Muscle of leg (tissue), 16 donors: ENCODE measurements at places on chromosomes 6 and 20.

DNA sequence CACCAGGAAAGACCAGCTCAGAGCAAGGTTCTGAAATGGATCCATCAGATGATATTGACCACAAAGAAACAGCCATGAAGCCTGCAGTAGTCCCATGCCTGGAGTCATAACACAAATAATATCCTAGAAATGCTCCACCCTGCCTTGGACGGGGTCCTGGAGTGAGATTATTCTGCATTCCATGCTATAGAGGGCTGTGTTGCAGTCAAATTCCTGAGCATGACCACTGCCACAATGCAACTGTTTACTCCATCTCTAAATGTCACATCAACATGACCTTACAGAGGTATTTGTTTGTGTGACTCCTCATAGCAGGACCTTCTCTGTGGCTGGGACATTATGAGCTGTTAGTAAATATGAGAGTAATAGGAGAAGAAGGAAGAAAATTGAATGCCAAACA lies 257.5 kb upstream of the TCF21 start:
- H3K27me3 ChIP-seq = no peaks in the 10 kb centered on the region
- peaks cover 2% of the 10 kb centered on the region for H3K4me1 ChIP-seq
- DNase-seq = peak; percentile 27
- no peaks in the 10 kb centered on the region for H3K36me3 ChIP-seq
- H3K27ac ChIP-seq = no peak overlapping the region

GRCh38 chr20:53116733-53117132 lies 144.6 kb downstream of the TSHZ2 start:
- no peak overlapping the region for H3K4me3 ChIP-seq
- no peak overlapping the region for H3K27ac ChIP-seq
- no peaks in the 10 kb centered on the region for H3K27me3 ChIP-seq
- no peaks in the 10 kb centered on the region for H3K36me3 ChIP-seq
- DNase-seq = no peak

DNA sequence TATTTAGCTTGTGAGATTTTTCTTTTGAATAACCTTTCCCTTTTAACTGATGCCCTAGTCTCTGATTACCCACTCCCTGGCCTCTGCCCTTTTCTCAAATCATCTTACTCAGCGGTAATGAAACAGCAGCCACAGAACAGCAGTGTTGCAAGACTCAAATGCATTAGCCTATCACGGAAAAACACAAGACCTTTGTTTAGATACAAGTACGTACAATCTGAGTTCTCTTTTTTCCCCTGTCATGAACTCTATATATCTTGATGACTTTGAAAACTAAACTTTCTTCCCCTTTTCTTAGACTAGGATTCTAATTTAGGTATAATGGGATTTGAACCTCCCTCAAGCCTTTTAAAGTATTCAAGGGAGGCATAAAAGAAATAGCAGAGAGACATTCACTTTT lies 1034.9 kb downstream of the EYS start:
- peak; percentile 72 for DNase-seq
- no peaks in the 10 kb centered on the region for H3K36me3 ChIP-seq
- H3K27ac ChIP-seq = no peak overlapping the region
- no peaks in the 10 kb centered on the region for H3K4me1 ChIP-seq
- H3K27me3 ChIP-seq = no peaks in the 10 kb centered on the region
- no peak overlapping the region for H3K4me3 ChIP-seq

DNA sequence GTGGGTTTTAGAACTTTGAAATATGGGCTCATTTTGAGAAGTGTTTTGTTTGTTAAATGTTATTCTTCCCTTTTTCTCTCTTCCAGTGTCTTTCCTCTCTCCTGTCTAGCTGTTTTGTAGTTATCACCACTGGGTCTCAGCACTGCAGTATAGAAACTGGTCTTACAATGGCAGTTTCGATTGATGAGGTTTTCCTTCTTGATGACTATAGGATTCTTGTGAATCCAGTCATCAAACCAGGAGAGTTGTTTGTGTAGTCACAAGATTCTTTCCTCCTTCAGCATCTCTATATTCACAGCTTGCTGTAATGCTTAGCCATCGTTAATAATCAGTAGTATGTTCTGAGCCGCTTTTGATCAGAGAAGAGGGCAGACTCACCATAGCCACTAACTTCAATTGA lies 172.3 kb downstream of the OGFRL1 start:
- H3K27ac ChIP-seq = no peak overlapping the region
- no peak for DNase-seq
- H3K36me3 ChIP-seq = no peaks in the 10 kb centered on the region

GRCh38 chr20:33811776-33812151 lies 616 bp downstream of the CHMP4B start:
- peaks cover 19% of the 10 kb centered on the region for H3K4me1 ChIP-seq
- peak overlapping the region; percentile 97 for H3K27ac ChIP-seq
- H3K27me3 ChIP-seq = no peaks in the 10 kb centered on the region

GRCh38 chr6:132669690-132670291 lies 10.8 kb upstream of the TAAR1 start:
- no peaks in the 10 kb centered on the region for H3K4me1 ChIP-seq
- DNase-seq = peak; percentile 56
- no peak overlapping the region for H3K27ac ChIP-seq
- no peaks in the 10 kb centered on the region for H3K27me3 ChIP-seq
- H3K4me3 ChIP-seq = no peak overlapping the region

- H3K27ac ChIP-seq = no peak overlapping the region
- H3K4me3 ChIP-seq = no peak overlapping the region
- no peaks in the 10 kb centered on the region for H3K27me3 ChIP-seq
Observed at GRCh38 chr6:9062596-9062995, 627.3 kb upstream of the SLC35B3 start.

GRCh38 chr20:37803438-37804307 lies 99.3 kb upstream of the VSTM2L start:
- H3K27ac ChIP-seq = no peak overlapping the region
- no peaks in the 10 kb centered on the region for H3K27me3 ChIP-seq
- no peaks in the 10 kb centered on the region for H3K4me1 ChIP-seq
- DNase-seq = no peak
- no peak overlapping the region for H3K4me3 ChIP-seq

- peaks cover 10% of the 10 kb centered on the region for H3K4me1 ChIP-seq
- no peak overlapping the region for H3K27ac ChIP-seq
- H3K36me3 ChIP-seq = no peaks in the 10 kb centered on the region
Observed at GRCh38 chr6:159042003-159042825, 2.6 kb downstream of the TAGAP start.

GRCh38 chr6:104754788-104755409 lies 104.8 kb downstream of the HACE1 start:
- no peak overlapping the region for H3K27ac ChIP-seq
- H3K36me3 ChIP-seq = peaks cover 10% of the 10 kb centered on the region
- H3K4me3 ChIP-seq = no peak overlapping the region
- H3K4me1 ChIP-seq = no peaks in the 10 kb centered on the region
- H3K27me3 ChIP-seq = no peaks in the 10 kb centered on the region

DNA sequence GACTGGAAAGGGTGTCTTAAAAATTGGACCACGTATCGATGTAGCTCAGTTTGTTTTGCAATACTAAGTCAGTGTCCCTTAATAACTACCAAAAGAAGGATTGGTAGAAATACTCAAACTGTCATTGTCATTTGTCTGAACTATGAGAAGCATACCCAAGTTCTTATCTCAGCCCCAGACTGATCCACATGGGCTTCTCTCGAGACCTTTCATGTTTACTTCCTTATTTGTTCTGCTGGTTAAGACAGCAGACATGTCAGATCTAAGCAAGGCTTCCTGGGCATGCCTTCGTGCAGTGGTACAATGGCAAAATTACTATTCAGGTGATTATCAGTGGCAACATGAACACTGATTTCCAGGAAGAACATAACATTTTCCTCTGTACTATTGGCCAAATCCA lies 211.1 kb upstream of the PHACTR1 start:
- H3K36me3 ChIP-seq = no peaks in the 10 kb centered on the region
- no peaks in the 10 kb centered on the region for H3K4me1 ChIP-seq
- no peaks in the 10 kb centered on the region for H3K27me3 ChIP-seq
- no peak overlapping the region for H3K27ac ChIP-seq

DNA sequence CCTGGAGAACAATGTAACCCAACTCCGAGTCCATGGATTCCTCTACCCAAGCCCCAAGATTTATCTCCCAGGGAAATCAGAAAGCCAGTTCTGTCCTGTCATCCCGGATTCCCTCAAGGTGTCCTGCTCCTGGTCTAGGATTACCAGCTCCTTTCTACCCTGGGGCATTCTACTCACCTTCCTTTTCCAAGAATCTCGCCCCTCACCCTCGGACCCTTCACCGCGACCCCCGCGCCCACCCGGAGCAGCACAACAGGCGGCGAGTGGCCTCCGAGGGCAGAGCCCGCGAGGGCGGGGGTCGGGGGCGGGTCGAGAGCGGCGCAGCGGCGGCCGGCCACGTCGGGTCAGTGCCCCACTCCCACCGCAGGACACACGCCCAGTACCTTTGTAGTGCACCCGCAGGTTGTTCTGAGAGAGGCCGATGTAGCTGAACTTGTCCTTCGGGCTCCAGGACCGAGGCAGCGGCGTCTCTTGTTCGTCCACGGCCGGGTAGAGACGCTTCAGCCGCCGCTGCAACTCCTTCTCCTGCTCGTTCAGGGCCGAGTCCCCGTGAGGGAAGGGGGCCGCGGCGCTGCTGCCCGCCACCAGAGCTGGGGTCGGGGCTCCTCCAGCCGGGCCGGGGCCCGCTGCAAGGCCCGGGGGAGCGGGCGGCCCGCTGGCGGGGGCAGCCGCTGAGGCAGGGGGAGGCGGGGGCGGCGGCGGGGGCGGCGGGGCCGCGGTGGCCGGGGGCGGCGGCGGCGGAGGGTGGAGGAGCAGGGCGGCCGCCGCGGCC lies 897 bp downstream of the RANBP9 start:
- H3K4me1 ChIP-seq = peaks cover 11% of the 10 kb centered on the region
- H3K36me3 ChIP-seq = no peaks in the 10 kb centered on the region
- peak; percentile 62 for DNase-seq
- no peaks in the 10 kb centered on the region for H3K27me3 ChIP-seq
- H3K27ac ChIP-seq = peak overlapping the region; percentile 94
- H3K4me3 ChIP-seq = peak overlapping the region; percentile 84

GRCh38 chr6:69866351-69866769 lies at the start of gene COL19A1:
Gene COL19A1, plus strand, starts transcription at chr6:69866556. Its CDS starts 13,012 bp downstream, at chr6:69879568.
- H3K4me3 ChIP-seq = peak within 1 kb of the TSS; percentile 70
- no peak within 1 kb of the TSS for H3K27ac ChIP-seq
- H3K27me3 ChIP-seq = peaks cover 18% of the 10 kb centered on the region
- peak; percentile 32 for DNase-seq

DNA sequence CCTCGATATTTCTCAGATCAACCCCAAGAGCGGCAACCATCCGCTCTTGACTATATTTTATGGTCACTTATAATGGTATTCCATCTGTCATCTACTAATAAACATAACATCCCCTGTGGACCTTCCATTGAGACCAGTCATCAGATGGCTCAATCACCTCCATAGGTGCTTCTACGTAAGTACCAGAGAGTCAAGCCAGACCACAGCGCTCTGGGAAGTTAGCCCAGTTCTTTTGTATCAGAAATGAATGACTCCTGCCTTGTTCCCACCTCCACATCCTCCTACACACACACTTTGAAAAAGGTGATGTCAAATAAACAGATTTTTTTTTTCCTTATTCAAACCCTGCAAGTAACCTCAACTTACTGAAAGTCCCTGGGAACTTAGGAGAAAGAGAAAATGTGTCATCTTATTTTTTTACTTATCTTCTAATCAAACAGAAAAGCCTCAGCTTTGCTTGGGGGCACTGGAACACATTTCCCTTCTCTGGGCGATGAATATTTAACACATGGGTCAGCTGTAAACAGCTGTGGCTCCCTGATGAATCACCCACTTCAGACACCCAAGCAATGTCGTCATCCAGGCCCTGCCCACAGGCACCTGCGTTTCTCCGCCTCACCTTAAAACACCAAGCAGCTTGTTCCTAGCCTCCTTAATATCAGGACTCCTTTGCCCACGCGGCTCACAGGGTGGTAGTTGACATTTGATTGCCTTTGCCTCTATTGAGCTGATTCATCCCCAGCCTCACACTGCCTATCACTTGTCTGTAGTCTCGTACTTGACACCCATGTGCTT lies 121.4 kb upstream of the LY86 start:
- no peak for DNase-seq
- peaks cover 3% of the 10 kb centered on the region for H3K27me3 ChIP-seq
- H3K4me3 ChIP-seq = no peak overlapping the region
- H3K27ac ChIP-seq = no peak overlapping the region
- H3K36me3 ChIP-seq = no peaks in the 10 kb centered on the region

DNA sequence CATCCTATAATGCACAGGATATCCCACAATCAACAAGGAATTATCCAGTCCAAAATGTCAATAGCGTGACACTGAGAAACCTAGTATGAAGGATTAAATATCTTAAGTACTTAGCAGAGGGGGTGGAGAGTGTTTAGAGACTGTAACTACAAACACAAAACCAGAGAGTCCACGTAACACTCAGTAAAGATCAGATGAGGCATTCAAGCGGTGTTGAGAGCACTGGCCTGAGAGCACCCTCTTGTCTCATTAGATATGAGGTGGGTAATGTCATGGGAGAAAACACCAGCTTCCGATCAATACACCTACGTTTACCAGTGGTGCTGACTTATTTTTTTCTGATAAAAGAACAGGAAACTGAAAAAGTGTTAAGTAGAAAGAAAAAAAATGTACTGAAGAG lies 2.3 kb downstream of the FAM184A start:
- H3K36me3 ChIP-seq = no peaks in the 10 kb centered on the region
- H3K4me1 ChIP-seq = peaks cover 3% of the 10 kb centered on the region
- peaks cover 6% of the 10 kb centered on the region for H3K27me3 ChIP-seq
- no peak overlapping the region for H3K27ac ChIP-seq
- no peak overlapping the region for H3K4me3 ChIP-seq
- DNase-seq = no peak

GRCh38 chr6:71383901-71384489 lies 95.4 kb downstream of the OGFRL1 start:
- DNase-seq = peak; percentile 68
- no peaks in the 10 kb centered on the region for H3K36me3 ChIP-seq
- no peak overlapping the region for H3K27ac ChIP-seq
- no peaks in the 10 kb centered on the region for H3K27me3 ChIP-seq
- no peaks in the 10 kb centered on the region for H3K4me1 ChIP-seq
- H3K4me3 ChIP-seq = no peak overlapping the region

DNA sequence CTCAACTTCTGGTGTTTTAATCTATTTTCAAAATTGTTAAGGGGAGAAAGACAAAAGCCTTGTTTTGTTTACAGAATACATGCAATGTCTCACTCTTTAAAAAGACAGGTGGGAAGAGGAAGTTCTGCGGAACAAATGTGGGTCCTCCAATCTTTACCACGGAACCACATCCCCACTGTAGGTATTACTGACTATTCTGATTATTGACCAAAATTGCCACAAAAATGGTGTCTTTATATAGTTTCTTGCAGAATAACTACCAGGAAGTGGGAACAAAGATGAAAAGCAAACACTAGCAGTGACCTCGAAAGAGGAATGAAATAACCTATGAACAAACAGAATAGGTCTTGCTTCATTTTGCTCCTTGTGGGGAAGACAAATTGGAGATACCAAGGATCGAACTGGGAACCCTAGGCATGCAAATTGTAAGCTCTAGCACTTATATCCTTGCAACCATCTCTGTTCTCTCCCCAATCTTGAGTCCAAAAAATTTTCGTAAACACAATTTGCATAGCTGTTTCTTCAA lies 106.7 kb downstream of the GPX5 start:
- peaks cover 16% of the 10 kb centered on the region for H3K27me3 ChIP-seq
- no peaks in the 10 kb centered on the region for H3K36me3 ChIP-seq
- H3K4me1 ChIP-seq = peaks cover 9% of the 10 kb centered on the region
- DNase-seq = no peak

GRCh38 chr6:168442646-168443045 lies 1.7 kb downstream of the SMOC2 start:
- H3K4me1 ChIP-seq = peaks cover 25% of the 10 kb centered on the region
- H3K27ac ChIP-seq = no peak overlapping the region
- peaks cover 51% of the 10 kb centered on the region for H3K27me3 ChIP-seq
- no peaks in the 10 kb centered on the region for H3K36me3 ChIP-seq
